ENCODE measurements at places on chromosomes 6 and 20. TPM values are rescaled to one million over a fixed set of nuclear protein-coding genes. Genes with fewer than 3 reads are reported as not detected.

DNA sequence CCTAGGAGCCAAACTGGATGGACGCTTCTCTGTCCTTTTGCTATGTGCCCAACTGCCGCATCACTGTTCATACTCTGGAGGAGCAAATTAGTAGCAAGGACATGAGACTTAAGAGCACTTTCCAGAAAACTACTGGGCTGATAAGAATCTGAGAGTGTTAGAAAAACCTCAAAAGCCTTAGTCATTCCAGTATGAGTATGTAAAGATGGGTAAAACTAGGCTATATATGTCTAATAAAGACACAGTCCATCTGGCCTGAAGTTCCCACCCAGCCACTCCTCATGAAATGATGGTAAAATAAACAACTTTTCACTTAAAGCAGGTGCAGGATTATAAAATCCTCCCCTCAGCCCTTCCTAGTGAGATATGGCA, 30.6 kb downstream of the SHLD1 start:
- DNase-seq, result no peak

GRCh38 chr6:28269492-28269891, 2.5 kb downstream of the ZSCAN26 start:
- DNase-seq, result no peak

GRCh38 chr6:143406673-143407072, 43.8 kb downstream of the ADAT2 start:
- DNase-seq, result no peak

The GABRR1 gene
- not detected for total RNA-seq

The NR2E1 gene
- total RNA-seq, result not detected
